LNCaP clone FGC (cell line): ENCODE measurements at places on chromosomes 11 and 22.

GRCh38 chr11:1752907-1753228, 2.5 kb upstream of the IFITM10 start:
- DNase-seq: no peak

GRCh38 chr11:45205978-45206377, 59.5 kb downstream of the PRDM11 start:
- no peak for DNase-seq

GRCh38 chr22:31504282-31504681, 7.9 kb downstream of the SFI1 start:
- no peak for DNase-seq

DNA sequence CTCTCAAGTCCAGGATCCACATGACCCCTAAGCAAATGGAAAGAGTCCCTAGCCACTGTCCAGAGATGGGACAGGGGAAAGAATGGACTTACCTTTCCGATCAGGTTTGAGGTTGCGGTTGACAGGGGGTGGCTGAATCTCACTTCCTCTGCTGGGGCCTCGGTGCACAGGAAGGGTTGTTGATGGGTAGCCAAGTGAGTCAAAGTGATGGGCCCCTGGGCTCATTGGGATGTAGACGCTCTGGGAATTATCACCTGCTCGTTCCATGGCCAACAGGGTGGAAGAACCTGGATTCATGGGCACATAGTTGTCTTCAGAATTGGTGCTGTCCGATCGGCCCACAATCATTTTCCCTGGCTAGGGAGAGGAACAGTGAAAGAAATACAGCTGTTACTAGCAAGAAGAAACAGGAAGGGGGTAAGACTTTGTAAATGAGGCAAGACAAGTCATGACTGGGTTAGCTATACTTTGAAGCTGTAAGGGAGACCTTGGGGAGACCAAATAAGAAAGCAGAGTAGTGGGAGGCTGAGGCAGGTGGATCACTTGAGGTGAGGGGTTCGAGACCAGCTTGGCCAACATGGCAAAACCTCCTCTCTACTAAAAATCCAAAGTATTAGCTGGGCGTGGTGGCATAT, 34.7 kb downstream of the USP35 start:
- DNase-seq: no peak

GRCh38 chr11:6200975-6201374, 2.0 kb downstream of the OR52W1 start:
- DNase-seq: no peak

- peak; percentile 77 for DNase-seq
These were observed 35.0 kb upstream of the JAM3 start for GRCh38 chr11:134033696-134034491.

DNA sequence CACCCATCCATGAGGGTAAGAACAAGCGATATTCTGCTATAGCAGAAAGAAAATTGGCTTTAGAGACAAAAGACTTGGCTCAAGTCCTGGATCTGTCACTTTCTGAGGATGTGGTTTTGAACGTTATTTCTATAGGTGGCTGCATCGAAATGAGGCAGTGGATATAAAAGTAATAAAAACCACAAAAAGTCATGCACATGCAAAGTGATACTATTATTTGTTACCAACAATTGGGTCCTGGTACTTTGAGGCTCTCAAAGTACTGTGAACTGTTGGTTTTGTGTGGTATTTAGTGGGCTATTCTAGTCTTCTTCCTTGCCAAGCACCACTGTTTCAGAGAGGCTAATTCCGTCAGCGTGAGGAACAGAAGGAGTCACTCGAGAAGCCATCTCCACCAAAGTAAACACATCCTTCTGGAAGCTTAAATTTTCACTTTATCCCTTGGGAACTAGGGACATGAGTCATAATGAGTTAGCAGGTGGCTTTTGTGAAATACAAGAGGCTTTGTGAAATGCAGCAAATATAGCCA, 13.1 kb downstream of the UBASH3B start:
- DNase-seq: no peak

DNA sequence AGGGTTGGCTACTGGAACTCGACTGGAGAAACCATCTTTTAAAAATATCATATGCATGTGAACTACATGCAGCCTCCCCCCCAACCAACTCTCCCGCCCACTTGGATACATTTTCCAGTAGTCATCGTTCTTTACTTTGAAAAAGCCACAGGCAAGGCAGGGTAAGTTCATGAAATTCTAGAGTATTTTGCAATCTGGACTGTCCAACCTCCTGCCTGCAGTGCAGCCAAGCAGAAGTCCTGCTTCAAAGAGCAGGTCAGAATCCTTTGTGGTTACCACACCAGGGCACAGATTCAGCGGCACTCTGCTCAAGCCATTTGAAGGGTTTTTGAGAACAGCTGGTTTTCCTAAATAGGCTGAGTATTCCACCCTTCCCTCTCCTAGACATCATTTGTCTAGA, 12.1 kb downstream of the ELF5 start:
- no peak for DNase-seq

GRCh38 chr11:35517481-35517880, 7.9 kb downstream of the PAMR1 start:
- DNase-seq: no peak

- DNase-seq: no peak
These were observed 79.1 kb downstream of the SERGEF start for GRCh38 chr11:17933708-17934107.

- no peak for DNase-seq
These were observed 9.2 kb downstream of the POU2AF3 start for GRCh38 chr11:111307472-111308108.

DNA sequence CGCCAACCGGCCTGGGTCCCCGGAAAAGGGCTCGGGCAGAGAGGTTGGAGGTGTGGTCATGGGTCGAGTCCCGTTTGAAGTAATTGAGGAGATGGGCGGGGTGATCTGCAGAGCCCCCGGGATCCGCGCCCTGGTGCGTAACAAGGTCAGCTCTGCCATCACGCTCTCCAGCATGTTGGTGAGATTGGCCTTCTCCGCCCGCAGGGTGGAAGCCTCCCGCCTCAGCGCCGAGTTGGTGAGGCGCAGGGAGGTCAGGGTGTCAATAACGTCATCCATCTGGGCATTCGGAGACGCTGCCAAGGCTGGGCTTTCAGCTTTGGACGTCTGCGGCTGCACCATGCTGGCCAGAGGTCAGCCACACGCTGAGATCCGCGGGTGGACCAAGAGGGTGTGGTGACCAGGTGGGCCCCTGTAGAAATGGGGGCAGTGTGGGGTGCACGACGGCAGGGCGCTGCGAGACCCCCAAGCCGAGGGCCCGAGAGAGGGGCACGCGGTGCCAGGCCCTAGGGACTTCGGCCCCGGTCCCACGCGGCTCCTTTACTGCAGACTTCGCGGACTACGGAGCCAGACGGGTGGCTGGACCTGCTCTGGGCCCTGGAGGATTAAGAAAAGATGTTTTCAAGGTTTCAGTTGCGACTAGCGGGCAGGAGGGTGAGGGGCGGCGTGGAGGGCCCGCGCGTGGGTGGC, 672 bp downstream of the RTL6 start:
- no peak for DNase-seq

GRCh38 chr11:61742391-61742790, 10.0 kb upstream of the MYRF start:
- no peak for DNase-seq

DNA sequence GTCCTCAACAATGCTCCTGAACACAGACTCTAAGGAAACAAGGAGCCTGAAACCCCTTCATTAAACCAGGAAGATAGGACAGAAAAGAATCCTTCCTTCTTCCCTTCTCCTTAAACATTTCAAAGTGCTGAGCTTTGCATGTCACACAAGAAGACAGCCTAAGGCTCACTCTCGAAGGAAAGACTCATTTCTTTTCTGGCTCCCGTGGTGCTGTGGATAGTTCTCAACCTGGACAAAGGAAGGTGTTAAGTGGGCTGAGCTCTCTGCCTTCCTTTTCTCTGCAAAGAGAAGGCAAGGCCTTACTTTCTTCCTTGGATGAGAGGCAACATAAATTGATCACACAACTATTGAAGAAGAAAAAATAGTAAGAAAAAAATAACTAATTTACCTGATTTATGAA, 452.4 kb upstream of the DDI1 start:
- DNase-seq: no peak

GRCh38 chr11:69745201-69745600, 29.9 kb downstream of the FGF4 start:
- DNase-seq: no peak

- DNase-seq: no peak
These were observed 9.9 kb downstream of the MICAL2 start for GRCh38 chr11:12120031-12121008.

DNA sequence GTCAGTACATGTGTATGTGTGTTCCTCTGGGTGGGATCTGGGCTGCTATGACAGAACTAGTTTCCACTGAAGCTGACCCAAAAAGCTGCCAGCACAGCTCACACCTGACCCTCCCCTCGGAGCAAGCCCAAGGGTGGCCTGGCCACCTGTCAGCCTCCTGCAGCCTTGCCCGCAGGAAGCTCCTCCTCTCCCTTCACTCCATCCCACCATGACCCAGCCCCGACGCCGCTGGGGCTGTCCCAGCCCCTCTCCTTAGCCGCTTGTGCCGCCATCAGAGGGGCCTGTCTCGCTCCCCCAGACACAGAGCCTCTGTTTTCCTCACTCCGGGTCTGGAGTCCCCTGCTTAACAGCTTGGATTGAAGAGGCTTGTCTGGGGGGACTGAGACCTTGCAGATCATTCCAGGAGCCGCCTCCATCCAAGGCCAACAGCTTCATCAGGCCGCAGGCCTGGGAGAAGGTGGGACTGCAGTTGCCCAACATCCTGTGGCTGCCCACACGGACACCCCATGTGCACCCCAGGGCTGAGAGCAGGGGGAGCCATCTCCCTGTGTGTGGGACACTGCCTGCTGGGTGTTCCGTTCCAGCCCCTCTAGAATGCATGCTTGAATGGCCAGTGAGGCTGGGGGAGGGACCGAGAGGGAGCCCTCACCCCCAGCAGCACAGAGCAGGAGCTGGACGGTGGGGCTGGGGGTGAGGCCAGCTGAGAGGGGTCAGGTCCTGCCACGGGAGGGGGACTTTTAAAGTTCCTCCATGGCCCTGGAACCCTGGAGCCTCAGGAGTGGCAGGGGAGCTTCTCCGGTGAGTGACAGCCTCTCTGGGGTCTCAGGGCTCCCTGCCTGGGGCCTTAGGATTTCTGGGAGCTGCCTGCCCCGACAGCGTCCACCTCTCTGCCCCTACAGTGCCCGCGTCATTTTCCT, 696 bp downstream of the MRGPRF start:
- no peak for DNase-seq

DNA sequence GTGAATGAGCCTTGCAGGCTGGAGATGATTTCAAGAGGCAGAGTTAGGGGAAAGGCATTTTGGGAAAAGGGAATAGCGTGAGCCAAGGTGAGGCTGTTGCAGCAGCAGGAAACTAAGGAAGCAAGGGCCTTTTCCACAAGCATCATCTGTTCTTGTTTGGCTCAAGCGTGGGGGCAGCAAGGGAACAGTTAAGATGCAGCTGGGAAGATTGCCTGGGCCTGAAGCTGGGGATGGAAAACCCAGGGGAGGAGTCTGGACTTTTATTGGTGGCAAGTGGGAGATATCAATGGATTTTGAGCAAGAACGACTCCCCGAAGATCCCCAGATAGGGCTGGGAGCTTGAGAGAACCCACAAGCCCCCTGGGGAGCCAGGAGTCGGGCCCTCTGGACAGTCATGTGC, 27.3 kb upstream of the PICK1 start:
- no peak for DNase-seq

GRCh38 chr22:50531546-50531961, 1.7 kb upstream of the TYMP start:
- no peak for DNase-seq

GRCh38 chr11:114171257-114172054, 111.9 kb downstream of the ZBTB16 start:
- DNase-seq: no peak

DNA sequence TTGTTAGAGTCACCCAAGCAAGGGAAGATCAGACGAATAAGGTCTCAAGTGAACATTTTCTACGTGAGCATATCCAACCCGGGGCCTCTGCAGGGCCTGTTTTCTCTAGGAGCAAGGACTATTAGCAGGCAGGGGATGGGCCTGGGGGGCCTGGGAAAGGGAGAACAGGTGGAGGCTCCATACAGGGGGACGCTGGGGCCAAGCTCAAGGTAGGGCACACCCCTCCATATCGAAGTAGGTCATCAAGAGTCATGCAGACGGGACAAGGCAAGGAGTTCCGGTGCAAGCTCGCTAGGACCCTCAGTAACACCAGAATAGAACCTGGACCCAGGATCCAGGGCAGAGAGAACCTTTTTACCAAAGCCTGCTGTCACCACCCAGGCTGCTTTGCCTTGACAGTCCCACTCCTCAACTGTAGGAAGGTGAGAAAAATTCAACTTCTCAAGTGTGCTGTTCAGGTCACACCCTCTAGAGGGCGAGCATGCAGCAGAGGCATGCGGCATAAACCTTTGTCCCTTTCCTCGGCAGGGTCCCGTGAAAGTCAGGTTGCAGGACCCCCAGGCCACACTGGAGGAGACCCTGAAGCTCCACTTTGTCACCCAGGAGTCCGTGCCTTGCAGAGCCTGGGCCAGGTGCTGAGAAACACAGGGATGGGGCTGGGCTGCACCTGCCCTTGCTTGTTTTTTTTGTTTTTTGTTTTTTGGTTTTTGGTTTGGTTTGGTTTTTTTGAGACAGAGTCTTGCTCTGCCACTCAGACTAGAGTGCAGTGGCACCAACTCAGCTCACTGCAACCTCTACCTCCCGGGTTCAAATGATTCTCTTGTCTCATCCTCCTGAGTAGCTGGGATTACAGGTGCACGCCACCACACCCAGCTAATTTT, 8.6 kb upstream of the APOBEC3B start:
- DNase-seq: peak; percentile 0

GRCh38 chr22:31332010-31332409, 14.1 kb downstream of the PATZ1 start:
- no peak for DNase-seq

- no peak for DNase-seq
These were observed 20.8 kb downstream of the CARS1 start for GRCh38 chr11:3036419-3036818.

- no peak for DNase-seq
These were observed 24.0 kb upstream of the ROBO3 start for GRCh38 chr11:124841201-124841600.

GRCh38 chr11:128965485-128965884, 22.8 kb upstream of the TP53AIP1 start:
- DNase-seq: no peak
